ENCODE measurements at places on chromosomes 13 and 19.

- DNase-seq, result no peak
Observed at GRCh38 chr13:99566125-99567083, 65.1 kb downstream of the TM9SF2 start.

DNA sequence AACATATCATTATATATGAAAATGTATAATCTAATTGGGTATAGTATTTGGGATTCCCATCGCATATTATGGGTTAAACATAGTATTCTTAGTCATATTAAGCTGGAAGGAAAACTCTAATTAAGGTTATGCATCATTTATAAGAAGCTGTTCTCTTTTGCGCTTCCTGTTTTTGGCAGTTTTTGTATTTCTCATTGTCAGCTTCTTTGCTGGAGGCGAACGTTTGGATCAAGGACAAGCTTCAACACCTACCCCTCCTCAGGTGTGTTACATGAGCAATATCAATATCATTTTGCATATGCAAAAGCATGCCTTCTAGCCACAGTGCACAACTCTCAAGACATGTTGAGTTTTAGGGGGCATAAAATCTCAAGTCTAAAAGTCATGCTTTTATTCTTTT lies 439.8 kb downstream of the TDRD3 start:
- no peak for DNase-seq

DNA sequence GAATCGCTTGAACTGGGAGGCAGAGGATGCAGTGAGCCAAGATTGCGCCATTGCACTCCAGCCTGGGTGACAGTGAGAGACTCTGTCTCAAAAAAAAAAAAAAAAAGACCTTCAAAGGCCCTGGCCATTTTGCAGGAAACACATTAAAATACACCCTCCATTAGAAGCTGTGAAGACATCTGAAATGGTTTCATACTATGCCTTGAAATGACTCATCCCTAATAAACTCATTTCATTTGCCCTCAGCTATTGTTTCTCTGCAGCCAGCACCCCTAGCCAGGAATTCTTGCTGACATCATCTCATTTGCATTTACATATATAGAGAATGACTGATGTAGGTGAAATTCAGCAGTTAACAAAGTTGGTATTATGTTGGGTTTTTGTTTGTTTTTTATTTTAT lies 8.7 kb downstream of the EML2 start:
- DNase-seq, result no peak

DNA sequence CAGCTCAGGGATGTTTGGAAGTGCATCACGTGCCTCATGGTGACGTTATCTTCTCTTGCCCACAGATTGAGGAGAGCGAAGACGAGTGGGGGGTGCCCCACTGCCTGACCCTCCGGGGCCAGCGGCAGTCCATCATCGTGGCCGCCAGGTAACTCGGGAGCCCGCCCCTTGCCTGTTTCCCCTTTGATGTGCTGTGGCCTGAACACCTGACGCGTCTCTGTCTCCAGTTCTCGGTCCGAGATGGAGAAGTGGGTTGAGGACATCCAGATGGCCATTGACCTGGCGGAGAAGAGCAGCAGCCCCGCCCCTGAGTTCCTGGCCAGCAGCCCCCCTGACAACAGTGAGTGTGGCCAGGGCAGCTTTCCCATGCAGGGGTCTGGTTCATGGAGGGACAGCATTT lies 137.0 kb downstream of the STK24 start:
- no peak for DNase-seq

All from AML-193 (cell line).